NCI-H748 treated with DMSO at 0.1 percent for 48 hours (cell line): ENCODE measurements at places on chromosomes 5 and 9.
A peak's percentile ranks its signal among the peaks of the same experiment; 100 is the strongest.

DNA sequence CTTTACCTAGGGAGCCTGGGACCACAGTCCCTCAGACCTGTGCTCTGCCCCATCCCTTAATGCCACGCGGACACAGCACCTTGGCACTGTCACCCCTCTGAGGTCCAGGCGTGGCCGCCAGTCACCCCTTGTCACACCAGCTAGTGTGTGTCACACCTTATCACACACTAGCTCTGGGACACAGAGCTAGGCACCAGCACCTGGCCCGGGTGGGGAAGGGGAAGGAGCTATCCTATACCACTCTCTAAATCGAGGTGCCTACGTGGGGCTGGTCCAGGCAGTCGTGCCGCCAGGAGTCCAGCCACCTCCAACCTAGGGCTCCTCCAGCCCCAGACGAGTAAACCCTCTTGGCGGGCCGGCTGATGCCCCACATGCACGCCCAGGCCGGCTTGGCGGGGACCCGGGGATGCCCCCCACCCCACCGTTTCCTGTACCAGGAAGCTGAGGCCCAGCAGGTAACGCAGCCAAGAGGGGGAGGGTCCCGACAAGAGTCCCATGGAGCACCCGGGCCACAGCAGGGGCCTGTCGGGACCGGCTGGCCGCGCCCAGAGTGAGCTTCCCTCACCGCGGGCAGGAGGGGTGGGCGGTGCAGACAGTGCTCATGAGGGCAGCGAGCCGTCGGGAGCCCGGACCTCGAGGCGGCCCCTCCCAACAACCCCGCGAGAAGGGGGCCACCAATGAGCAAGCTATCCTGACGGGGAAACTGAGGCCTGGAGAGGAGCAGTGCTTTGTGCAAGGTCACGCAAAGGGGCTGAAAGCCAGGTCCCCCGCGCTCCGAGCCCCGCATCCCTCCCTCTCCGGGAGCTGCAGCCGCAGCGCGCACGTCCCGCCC is 550 bp downstream of the CORO2A start:
- peak; percentile 10 for DNase-seq

GRCh38 chr5:151047814-151048425 is 27.5 kb downstream of the GPX3 start:
- DNase-seq: no peak

DNA sequence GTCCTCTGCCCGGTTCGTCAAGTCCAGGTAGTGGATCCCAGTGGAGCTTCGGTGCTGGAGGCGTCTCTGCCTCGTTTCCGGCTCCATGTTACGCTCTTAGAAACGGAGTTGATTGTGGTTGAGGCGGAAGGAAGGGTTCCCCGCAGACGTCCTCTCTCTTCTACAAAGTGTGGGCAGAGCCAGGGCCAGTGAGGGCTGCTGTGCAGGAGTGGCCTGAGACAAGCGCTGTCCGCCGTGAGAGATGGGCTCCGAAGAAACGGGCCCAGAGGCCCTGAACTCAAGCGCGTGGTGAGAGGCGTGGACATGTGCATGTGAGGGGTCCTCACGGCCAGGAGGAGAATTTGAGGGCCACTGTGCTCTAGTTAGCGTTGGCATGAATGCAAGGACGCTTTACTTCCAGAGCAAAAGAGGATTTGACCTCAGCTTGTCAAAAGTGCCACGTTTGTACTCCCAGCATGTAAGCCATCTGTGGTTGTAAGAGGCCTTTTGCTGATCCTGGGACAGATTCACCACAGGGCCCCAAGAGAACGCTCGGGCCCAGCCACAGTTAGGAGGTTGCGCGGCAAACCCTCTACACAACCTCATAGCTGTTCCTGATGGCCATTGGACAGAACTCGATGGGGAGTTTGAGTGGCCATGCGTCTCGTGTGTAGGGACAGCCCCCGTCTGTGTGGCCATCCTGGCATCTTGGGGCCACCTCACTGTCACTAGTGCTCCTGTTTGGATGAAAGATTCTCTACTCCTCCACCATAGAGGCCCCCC is 10.2 kb downstream of the MAN1B1 start:
- no peak for DNase-seq

- DNase-seq: no peak
Measured at GRCh38 chr5:44412286-44412685, 23.1 kb upstream of the FGF10 start.

DNA sequence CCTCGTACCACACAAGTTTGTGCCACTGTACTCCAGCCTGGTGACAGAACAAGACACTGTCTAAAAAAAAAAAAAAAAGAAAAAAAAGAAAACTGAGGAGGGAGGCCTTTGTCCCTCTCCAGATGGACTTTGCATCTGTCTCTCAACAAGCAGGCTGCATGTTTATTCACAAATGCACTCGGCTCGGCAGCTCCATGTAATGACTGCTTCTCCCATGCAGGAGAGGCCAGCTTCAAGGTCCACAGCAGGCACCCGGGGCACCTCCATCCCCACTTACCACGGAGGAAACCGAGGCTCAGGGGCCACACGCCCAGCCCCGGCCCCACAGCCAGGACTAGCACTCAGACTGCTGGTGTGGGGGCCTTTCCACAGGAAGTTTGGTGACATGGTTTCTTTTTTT is 13.1 kb upstream of the NCS1 start:
- no peak for DNase-seq

DNA sequence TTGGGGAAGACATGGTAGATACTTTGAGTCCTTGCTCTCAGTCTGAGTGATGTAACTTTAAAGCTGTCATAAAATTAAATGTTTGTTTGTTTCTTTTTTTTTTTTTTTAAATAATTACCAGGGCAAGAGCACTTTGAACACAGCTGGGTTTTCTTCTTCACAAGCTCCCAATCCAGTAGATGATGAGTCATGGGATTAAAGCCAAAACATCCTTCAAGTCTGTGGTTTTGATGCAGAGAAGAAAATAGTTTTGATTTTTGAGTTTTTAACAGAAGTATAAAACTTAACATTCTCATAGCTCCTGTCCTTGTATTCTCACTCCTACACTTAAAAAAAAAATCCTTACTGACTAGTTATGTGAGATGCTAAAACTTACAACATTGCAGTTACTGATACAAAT is 34.8 kb upstream of the IL31RA start:
- no peak for DNase-seq

GRCh38 chr5:164012371-164012770 is 507.0 kb downstream of the MAT2B start:
- no peak for DNase-seq

DNA sequence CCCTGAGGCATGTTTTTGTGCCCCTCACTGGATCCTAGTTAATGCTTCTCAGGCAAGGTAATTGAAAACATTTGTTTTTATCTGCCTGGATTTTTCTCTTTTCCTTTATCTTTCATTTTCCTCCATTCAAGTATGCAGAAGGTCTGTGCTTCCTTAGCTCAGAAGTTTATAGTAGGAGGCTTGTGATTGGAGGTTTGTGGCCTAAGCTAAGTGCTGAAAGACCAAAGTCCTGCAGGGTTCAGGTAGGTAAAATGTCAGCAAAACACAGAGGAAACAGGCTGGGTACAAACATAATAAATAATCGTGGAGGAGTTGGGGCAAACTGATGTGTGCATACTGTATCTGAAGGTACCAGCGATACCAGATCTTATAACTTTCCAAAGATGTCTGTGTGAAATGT is 230.9 kb upstream of the KLF4 start:
- no peak for DNase-seq

- DNase-seq: no peak
Measured at GRCh38 chr5:128591598-128592455, 53.8 kb upstream of the FBN2 start.

- no peak for DNase-seq
Measured at GRCh38 chr9:98226957-98227356, 28.5 kb downstream of the TBC1D2 start.

GRCh38 chr9:27033815-27034403 is 28.4 kb upstream of the LRRC19 start:
- DNase-seq: peak; percentile 49

GRCh38 chr5:126479810-126480209 is 56.6 kb downstream of the GRAMD2B start:
- DNase-seq: no peak

GRCh38 chr9:28445211-28445610 is 871.9 kb upstream of the C9orf72 start:
- DNase-seq: no peak

GRCh38 chr5:89087551-89088318 is 204.8 kb upstream of the MEF2C start:
- no peak for DNase-seq

GRCh38 chr5:90529194-90529938 is at the start of gene LYSMD3:
LYSMD3 (minus strand) TSS chr5:90529584; CDS start chr5:90525289, 4,295 bp downstream.
- peak; percentile 88 for DNase-seq

- DNase-seq: no peak
Measured at GRCh38 chr5:36605241-36605640, 1.2 kb upstream of the SLC1A3 start.

GRCh38 chr5:60563696-60564324 is 136.2 kb downstream of the DEPDC1B start:
- DNase-seq: no peak

DNA sequence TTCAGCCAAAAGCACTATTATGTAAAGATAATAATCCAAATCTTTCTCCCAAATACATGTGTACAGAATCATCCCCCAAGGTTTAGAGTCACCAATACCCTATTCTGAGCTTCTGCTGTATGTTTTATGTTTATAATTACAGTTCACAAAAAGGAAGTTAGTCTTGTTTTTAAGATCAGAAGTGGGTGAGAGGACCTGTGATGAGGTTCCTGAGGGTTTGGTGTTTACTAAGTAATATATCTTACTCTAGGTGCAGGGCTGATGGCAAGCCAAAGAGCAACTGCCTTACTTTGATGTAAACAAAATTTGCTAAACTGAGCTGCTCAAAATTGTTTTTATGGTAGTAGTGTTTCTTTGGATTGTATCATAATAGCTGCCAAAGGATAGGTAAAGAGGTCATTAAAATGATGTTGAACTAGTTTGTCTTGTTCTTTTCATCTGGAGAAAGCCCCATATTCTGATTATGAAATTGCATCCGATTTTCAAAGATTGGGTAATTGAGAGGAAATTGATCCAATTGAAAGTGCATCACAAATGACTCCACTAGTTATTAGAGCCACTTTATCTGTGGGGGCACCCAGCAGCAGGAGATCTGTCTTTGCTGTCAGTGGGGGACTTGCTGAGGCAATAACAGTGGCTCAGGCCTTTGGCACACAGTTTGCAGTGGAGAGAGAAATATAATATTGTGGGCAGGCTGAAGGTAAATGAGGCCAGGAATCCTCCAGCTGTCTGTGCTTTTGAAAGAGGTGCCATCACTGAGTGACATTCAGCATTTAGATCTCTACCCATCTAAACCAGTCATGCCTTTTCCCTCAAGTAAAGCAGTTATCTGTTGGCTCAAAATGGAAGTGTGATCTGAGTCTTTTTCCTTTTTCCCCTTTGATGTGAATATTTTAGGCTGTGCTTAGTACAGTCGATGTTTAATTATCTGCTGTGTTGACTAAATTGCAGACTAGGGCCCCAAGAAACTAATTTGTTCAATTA is 14.1 kb downstream of the TRIM32 start:
- peak; percentile 40 for DNase-seq

DNA sequence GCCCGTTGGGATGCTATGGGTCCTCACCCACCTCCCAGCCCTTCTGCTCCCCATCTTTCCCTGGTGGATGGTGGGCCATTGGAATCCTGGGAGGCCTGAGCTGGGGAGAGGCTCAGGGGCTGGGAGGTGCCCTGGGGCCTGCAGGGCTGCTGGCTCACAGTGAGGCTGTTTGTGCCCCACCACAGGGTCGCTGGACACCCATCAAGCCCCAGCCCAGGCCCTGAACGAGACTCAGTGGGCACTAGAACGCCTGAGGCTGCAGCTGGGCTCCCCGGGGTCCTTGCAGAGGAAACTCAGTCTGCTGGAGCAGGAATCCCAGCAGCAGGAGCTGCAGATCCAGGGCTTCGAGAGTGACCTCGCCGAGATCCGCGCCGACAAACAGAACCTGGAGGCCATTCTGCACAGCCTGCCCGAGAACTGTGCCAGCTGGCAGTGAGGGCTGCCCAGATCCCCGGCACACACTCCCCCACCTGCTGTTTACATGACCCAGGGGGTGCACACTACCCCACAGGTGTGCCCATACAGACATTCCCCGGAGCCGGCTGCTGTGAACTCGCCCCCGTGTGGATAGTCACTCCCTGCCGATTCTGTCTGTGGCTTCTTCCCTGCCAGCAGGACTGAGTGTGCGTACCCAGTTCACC is 4.9 kb upstream of the AIF1L start:
- DNase-seq: no peak

DNA sequence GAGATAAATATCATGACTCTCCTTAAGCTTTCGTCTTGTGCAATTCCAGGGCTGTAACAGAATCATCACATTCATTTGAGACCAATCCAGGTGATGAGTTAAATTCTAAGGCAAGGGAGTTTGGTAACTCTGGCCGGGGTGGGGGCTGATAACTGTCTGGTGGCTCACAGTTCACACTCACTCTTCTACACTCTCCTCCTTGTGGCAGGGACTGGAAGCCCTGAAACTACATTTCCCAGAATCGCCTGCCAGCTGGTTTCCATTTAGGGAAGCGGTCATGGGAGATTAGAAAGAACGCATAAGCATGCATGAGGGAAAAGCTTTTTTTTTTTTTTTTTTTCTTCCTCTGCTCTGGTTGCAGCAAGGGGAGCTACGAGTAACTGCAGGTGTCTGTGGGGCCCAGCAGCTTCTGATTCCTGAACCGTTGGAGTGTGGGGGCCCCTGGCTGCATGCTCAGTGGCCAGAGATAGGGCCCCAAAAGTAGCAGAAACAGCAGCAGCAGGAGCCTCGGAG is 154.8 kb upstream of the TBC1D2 start:
- DNase-seq: no peak

DNA sequence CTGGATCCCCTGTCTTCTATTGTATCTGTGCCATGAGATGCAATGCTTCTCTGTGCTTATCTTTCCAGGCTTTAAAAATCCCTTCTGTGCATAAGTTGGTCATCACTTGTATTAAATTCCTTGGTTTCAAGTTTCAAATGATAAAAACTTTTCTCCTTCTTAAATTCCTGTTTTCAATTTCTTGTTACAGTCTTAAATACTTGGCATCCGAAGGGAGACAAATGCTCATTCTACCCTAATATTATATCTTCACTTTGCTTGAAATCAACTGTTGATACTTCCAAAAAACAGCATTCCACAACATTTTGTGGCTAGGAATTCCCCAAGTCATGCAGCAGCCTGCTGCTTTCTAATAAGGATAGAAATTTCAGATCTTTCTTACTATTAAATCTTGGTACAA is 413.2 kb upstream of the ACTBL2 start:
- DNase-seq: no peak

DNA sequence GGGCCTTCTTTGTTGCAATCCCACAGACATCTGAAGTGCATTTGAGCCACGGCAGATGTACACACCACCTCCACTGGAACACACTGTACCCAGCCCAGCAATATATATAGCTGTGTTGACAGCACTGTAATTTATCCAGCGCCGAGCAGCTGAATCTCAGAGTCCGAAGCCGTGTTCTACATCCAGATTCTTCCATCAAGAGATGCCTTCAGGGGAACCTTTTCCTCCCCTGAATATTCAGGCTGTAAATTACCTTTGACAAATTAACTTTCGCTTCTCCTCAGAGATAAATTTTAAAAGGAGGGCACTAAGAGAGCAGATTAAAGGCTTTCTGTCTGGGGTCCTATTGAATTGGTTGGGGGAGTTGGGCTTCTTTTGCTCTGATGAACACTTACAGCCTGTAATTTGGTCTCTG is 76.4 kb downstream of the ROR2 start:
- DNase-seq: no peak

GRCh38 chr9:100058699-100059579 is 39.9 kb downstream of the ERP44 start:
- no peak for DNase-seq

GRCh38 chr9:123387686-123388085 is 31.7 kb downstream of the CRB2 start:
- no peak for DNase-seq
